ENCODE measurements at places on chromosomes 13 and 19. TPM values are rescaled to one million over a fixed set of nuclear protein-coding genes. Genes with fewer than 3 reads are reported as not detected.

The VSTM1 gene
- not detected for total RNA-seq

The GGACT gene
- 6.6 TPM for total RNA-seq

- peaks cover 12% of the 10 kb centered on the region for H3K4me1 ChIP-seq
- peaks cover 17% of the 10 kb centered on the region for H3K36me3 ChIP-seq
- H3K27ac ChIP-seq, result peak overlapping the region; percentile 97
- peak overlapping the region; percentile 92 for H3K4me3 ChIP-seq
- no peaks in the 10 kb centered on the region for H3K27me3 ChIP-seq
Observed at GRCh38 chr19:54201172-54201701, 579 bp downstream of the RPS9 start.

The ZFR2 gene
- total RNA-seq, result not detected

GRCh38 chr19:1315470-1316166, 29.9 kb downstream of the EFNA2 start:
- H3K36me3 ChIP-seq, result no peaks in the 10 kb centered on the region
- no peak overlapping the region for H3K27ac ChIP-seq
- H3K4me1 ChIP-seq, result no peaks in the 10 kb centered on the region

- H3K27ac ChIP-seq, result no peak overlapping the region
- no peaks in the 10 kb centered on the region for H3K4me1 ChIP-seq
- H3K27me3 ChIP-seq, result no peaks in the 10 kb centered on the region
- H3K36me3 ChIP-seq, result no peaks in the 10 kb centered on the region
- DNase-seq, result peak; percentile 77
Observed at GRCh38 chr13:21637296-21637695, 33.3 kb upstream of the MICU2 start.

DNA sequence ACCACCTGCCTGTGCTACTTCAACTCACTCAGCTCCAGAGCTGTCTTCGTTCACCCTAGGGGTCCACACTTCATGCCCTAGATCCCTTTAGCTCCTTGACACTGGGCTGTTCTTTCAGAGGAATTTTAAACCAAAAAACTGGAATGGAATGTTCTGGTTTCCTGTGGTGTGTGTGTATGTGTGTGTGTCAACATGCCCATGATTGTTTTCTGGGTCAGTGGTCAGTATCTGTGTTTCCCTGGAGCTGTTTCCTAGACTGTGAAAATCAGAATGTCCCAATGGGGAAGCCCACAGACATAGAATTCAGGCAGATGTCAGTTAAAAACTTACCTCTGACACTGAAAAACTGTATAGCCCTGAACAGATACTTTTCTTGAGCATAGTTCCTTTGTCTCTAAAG, 1.3 kb downstream of the PMIS2 start:
- H3K4me1 ChIP-seq, result no peaks in the 10 kb centered on the region
- DNase-seq, result peak; percentile 10
- no peak overlapping the region for H3K4me3 ChIP-seq
- no peak overlapping the region for H3K27ac ChIP-seq

The OR10H4 gene
- total RNA-seq, result not detected

The FXYD7 gene
- total RNA-seq, result not detected

DNA sequence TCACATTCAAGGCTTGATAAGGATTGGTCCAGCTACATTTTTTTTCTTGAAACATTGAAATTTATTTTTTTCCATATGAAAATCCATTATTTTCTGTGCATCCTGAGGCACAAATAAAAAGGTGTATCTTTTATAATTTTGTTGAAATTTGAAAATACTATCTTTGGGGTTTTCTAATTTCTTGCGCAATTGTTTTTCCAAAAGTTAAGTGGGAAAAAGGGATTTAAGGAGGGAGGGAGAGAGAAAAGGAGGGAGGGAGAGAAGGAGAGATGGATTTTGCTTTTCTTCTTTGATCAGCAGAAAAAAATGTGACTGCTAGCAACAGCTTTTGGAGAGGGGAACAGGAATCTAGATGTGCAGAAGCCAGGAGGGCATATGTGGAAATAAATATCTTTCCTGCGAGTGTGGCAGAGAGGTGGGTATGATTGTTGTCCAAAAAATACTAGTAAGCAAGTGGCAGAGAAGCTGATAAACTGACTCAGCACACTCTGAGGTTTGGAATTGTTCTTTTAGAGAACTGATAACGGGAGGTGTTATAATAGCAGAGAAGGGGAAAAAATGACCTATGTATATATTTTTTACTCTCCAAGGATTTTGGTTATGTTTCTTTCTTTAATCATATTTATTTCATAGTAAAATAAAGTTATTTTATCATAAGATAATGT, 61.2 kb upstream of the EDNRB start:
- H3K27me3 ChIP-seq, result no peaks in the 10 kb centered on the region
- no peak overlapping the region for H3K4me3 ChIP-seq
- H3K36me3 ChIP-seq, result no peaks in the 10 kb centered on the region
- H3K27ac ChIP-seq, result no peak overlapping the region
- H3K4me1 ChIP-seq, result no peaks in the 10 kb centered on the region

- no peaks in the 10 kb centered on the region for H3K36me3 ChIP-seq
- H3K4me1 ChIP-seq, result no peaks in the 10 kb centered on the region
- no peak overlapping the region for H3K27ac ChIP-seq
- H3K4me3 ChIP-seq, result no peak overlapping the region
- DNase-seq, result no peak
Observed at GRCh38 chr19:35379992-35380391, 9.1 kb downstream of the GPR42 start.

The SHFL gene
- 25.7 TPM for total RNA-seq

The DZIP1 gene
- 29.5 TPM for total RNA-seq

GRCh38 chr13:51957377-51958216, 53.7 kb downstream of the ATP7B start:
- no peak for DNase-seq
- no peaks in the 10 kb centered on the region for H3K36me3 ChIP-seq
- no peak overlapping the region for H3K27ac ChIP-seq
- H3K27me3 ChIP-seq, result no peaks in the 10 kb centered on the region
- H3K4me1 ChIP-seq, result no peaks in the 10 kb centered on the region

The ZNF69 gene
- 7.1 TPM for total RNA-seq

DNA sequence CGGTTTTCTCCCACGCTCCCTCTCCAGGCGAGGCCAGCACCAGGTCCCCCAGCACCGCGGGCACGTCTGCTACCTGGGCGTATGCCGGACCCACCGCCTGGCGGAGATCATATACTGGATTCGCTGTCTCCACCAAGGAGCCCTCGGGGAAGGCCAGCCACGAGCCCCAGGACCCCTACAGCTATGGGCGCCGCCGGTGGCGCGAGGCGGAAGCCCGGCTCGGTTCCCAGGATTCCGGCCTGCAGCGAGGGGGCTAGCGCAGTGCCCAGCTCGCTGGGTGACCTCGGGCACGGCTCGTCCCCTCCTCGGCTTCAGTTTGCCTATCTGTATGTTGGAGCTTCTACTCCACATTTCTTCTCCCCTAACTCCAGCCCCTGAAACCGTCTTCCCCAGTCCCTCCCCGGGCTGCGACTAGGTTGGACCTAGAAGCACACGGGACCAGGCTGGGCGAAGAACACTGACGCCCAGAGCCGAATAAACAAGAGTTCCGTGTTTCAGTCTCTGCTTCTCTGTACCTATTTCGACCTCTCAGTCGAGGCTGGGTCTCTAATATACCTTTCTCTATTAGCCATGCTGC, 749 bp upstream of the CPT1C start:
- peak overlapping the region; percentile 61 for H3K27ac ChIP-seq
- H3K27me3 ChIP-seq, result no peaks in the 10 kb centered on the region
- H3K4me3 ChIP-seq, result peak overlapping the region; percentile 64
- peaks cover 11% of the 10 kb centered on the region for H3K36me3 ChIP-seq
- peaks cover 5% of the 10 kb centered on the region for H3K4me1 ChIP-seq

- H3K36me3 ChIP-seq, result no peaks in the 10 kb centered on the region
- H3K27ac ChIP-seq, result no peak overlapping the region
- DNase-seq, result no peak
- H3K27me3 ChIP-seq, result no peaks in the 10 kb centered on the region
- no peak overlapping the region for H3K4me3 ChIP-seq
Observed at GRCh38 chr13:92677571-92677970, 549.0 kb upstream of the GPC6 start.

DNA sequence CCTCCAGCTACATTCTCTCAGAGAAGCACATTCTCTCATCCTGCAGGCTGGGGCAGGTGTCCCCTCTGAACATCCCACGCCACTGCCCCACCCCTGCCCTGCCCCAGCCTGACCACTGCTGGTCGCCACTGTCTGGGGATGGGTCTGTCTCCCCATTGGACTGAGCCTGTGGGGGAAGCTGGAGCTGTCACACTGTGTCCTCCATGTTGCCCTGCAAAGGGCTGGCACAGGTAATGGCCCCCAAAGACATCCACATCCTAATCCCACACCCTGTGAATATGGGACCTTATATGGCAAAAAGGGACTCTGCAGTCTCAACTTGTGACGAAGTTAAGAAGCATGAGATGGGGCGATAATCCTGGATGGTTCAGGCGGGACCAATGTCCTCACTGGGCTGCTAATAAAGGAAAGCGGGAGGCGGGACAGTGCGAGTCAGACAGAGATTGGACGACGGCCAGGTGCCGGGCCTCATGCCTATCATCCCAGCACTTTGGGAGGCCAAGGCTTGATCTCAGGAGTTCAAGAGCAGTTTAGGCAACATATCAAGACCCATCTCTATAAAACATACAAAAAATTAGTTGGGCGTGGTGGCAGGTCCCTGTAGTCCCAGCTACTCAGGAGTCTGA, 9.1 kb downstream of the AP2S1 start:
- peak; percentile 70 for DNase-seq
- H3K4me3 ChIP-seq, result no peak overlapping the region
- H3K27me3 ChIP-seq, result no peaks in the 10 kb centered on the region

- H3K36me3 ChIP-seq, result no peaks in the 10 kb centered on the region
- H3K27me3 ChIP-seq, result peaks cover 13% of the 10 kb centered on the region
- peaks cover 12% of the 10 kb centered on the region for H3K4me1 ChIP-seq
Observed at GRCh38 chr19:45156011-45156630, 4.7 kb downstream of the NKPD1 start.

The SUGP1 gene
- total RNA-seq, result 27.7 TPM

- H3K27ac ChIP-seq, result peak overlapping the region; percentile 6
- peaks cover 5% of the 10 kb centered on the region for H3K4me1 ChIP-seq
- DNase-seq, result peak; percentile 86
- no peaks in the 10 kb centered on the region for H3K27me3 ChIP-seq
- peak overlapping the region; percentile 42 for H3K4me3 ChIP-seq
Observed at GRCh38 chr13:74062933-74063332, 71.3 kb downstream of the KLF12 start.

- no peak for DNase-seq
- no peak overlapping the region for H3K27ac ChIP-seq
- no peaks in the 10 kb centered on the region for H3K27me3 ChIP-seq
- H3K4me1 ChIP-seq, result no peaks in the 10 kb centered on the region
- no peak overlapping the region for H3K4me3 ChIP-seq
Observed at GRCh38 chr13:70544706-70545105, 436.5 kb upstream of the KLHL1 start.

GRCh38 chr19:7672522-7672921, 3.7 kb downstream of the RETN start:
- H3K27me3 ChIP-seq, result no peaks in the 10 kb centered on the region
- H3K27ac ChIP-seq, result no peak overlapping the region
- H3K4me3 ChIP-seq, result no peak overlapping the region
- H3K36me3 ChIP-seq, result no peaks in the 10 kb centered on the region
- DNase-seq, result no peak

The LGALS14 gene
- total RNA-seq, result not detected

The CBY2 gene
- total RNA-seq, result not detected

The ARRDC5 gene
- not detected for total RNA-seq

DNA sequence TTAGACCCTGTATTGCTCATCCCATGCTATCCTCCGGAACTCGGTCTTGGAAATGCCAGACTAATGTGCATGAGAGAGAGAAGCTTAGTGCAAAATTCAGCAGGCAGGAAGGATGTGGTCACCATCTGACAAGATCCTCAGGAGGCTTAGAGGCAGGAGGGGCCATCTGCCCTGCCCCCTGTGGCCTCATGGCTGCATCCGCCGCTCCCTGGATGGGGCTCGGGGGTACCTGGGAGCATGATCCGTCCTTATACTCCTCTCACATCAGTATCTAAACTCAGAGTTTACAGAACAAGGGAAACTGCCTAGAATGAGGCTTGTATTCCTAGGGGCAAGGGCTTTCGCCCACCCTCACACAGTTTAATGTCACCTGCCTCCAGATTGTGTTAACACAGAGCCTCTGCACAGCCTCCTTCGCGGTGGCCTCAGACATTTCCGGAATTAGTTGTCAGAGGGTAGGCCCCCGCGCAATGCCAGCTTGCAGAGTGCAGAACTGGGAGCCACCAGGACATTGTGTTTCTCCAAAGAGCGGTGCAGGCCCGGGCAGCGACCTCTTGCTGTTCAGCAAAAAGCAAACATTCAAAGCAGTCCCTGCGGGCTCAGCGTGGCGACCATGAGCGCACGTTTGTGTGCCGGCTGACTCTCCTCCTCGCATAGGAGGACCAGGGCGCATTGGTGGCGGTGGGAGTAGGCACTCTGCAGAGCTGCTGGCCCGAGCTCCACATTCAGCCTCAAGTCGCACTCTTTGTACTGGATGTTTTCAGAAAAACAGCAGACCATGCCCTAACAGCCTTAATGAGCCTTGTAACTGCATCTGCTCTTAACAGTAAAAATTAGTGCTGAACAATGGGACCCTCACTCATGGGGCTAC, 39.1 kb downstream of the GPR12 start:
- H3K4me3 ChIP-seq, result no peak overlapping the region
- no peaks in the 10 kb centered on the region for H3K27me3 ChIP-seq
- no peaks in the 10 kb centered on the region for H3K36me3 ChIP-seq
- no peak overlapping the region for H3K27ac ChIP-seq

The GSX1 gene
- total RNA-seq, result not detected

DNA sequence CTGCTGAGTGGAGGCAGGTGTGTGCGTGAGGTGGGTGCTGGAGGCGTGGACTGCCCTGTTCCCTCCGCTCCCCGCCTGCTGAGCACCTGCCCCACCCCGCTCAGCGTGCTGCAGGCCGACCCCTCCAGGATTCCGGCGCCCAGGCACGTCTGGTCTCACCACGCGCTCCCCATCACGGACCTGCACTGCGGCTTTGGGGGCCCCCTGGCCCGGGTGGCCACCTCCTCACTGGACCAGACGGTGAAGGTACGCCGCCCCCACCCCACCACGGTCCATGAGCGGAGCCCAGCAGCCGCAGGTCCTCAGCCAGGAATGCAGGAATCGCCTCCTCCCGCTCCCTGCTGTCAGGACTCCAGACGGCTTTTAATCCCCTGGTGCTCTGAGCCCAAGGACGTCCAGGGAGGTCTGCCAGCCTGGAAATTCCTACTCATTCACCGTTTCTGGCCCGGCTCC, 6.0 kb downstream of the WDR18 start:
- no peak overlapping the region for H3K4me3 ChIP-seq
- H3K4me1 ChIP-seq, result no peaks in the 10 kb centered on the region
- H3K27me3 ChIP-seq, result no peaks in the 10 kb centered on the region
- H3K27ac ChIP-seq, result no peak overlapping the region

The NLRP4 gene
- not detected for total RNA-seq

DNA sequence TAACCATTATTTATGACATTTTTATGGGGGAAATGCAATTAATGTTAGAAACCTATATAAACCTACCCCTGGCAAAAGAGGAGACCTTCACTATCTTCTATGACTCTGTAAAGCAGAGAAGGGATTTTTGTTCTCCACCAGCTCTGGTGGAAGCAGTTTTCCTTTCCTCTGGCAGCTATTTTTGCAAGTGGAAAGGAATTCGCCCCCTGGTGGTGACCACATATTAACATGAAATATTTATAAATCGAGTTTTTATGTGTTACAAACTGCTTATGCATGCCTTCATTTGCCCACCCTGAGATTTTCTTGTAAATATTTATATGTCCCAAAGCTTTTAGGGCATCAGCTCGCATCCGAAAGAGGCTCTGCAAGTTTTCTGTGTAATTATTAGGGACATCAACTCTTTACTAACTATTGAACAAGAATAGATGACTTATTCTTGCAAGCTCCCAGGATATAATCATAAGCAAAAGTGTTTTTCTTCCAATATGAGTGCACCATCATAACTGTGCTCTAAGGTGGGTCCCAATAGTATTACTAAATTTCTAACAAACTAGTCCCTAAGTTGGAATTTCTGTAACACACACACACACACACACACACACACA, 62.4 kb downstream of the SERTM1 start:
- no peak overlapping the region for H3K27ac ChIP-seq
- no peaks in the 10 kb centered on the region for H3K27me3 ChIP-seq
- H3K4me3 ChIP-seq, result no peak overlapping the region
- no peaks in the 10 kb centered on the region for H3K4me1 ChIP-seq
- H3K36me3 ChIP-seq, result no peaks in the 10 kb centered on the region

All from fibroblast of lung (primary cell).